ENCODE measurements at places on chromosomes 5 and 9.

GRCh38 chr9:125966959-125967711 lies 220.0 kb downstream of the PBX3 start:
- no peak for DNase-seq

DNA sequence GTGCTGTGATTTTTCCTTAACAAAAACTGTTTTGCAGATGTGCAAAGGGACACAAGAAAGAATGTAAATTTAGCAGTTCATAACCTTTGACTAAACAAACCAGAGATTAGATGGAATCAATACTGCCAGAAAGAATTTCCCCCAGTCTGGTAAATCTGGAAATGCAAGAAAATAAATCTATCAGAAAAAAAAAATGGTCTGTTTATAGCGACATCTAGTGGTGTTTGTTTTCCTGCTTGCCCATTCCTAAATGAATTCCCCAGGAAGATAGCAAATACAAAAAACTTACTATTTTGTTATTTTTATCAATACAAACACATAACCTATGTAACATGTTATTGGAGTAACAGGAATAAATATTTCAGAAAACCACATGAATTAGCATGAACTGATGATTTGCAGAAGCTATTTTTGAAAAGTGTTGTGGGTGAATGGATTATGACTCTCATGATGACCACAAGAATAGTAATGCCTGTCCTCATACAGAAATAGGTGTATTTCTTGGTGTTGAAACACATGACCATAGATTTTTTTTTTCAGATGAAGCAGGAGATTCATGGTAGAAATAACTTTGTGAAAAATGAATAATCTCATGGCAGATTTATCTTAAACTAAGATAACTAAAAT lies 1703.8 kb downstream of the MAT2B start:
- DNase-seq = peak; percentile 6

GRCh38 chr9:130181678-130182380 lies 9.6 kb downstream of the NCS1 start:
- DNase-seq = no peak

- DNase-seq = no peak
Observed at GRCh38 chr9:35516479-35516878, 26.6 kb downstream of the RUSC2 start.

- no peak for DNase-seq
Observed at GRCh38 chr5:119426057-119426456, 26.2 kb upstream of the HSD17B4 start.

Data from NCI-H748 treated with DMSO at 0.1 percent for 48 hours (cell line).